ENCODE measurements at places on chromosomes 11 and 22.

DNA sequence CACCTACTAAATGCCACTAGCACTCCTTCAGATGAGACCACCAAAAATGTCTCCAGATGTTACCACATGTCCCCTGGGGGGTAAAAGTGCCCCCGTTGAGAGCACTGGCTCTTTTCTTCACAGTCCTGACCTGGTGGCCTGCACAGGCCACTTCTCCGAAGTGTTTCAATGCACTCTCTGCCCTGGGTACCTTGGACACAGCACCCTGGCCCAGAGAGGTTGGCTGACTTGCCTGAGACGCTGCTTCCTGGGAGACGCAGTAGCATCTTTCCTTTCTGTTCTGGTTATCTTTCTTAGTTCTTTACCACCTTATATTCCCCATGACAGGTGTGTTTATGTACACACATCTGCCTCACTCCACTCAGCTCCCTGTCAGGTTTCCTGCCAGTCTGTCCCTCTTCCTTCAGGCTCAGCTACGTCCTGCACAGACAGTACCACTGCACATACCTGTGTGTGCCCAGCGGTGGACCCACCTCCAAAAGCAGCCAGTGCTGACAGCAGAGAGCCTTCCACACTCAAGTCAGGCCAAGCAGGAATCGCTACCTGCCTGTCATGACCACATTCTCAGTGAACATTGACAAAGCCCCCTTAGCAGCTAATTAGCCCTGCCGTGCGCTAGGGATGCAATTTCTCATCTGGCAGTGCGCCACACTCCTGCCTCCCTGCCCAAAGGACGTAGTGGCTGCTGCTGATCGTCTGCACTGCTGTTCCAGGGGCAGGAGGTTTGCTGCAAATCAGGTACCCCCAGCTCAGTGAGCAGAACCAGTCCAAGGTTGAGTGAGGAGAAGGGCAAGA lies 39.0 kb downstream of the FAM83F start:
- no peak for DNase-seq

DNA sequence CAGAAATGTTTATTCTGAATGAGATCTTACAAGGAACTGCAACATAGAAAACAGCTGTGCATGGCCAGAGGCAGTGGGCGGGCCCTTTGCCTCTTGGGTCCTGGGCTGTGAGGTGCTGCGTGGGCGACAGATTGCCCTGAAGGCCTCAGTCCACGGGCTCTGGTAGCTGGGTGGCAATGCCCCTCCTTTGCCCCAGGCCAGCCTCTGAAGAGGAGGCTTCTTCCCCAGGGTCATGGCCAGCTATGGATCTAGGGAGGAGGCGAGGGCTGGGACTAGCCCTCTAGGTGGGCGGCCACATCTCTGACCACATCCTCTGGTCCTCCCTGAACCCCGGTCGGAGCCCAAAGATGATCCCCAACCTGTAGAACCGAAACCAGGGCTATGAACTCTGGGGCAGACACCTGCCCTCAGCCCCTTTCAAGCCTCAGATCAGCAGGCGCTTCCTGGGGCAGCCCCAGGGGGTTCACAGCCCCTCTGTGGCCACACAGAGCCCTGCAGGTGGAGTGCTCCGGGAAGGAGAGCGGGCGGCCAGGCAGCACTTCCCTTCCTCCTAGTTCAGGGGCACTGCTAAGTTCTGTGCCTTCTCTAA lies 6.6 kb upstream of the CDC42BPG start:
- DNase-seq, result no peak

DNA sequence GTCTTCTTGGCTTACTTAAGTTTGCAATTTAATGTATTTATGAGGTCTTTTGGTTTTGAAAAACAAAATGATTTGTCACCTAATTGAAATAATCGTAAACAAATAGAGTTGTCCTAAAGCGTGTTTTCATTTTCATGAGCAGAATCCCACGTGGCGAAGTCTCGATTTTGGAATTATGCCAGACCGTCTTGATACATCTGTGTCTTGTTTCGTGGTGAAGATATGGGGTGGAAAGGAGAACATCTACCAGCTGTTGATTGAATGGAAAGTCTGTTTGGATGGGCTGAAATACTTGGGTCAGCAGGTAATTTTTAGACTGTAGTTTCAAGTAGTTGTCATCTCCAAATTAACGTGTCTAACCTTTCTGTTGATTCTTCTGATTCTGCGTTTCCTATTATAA lies 64.7 kb downstream of the UVRAG start:
- DNase-seq, result no peak

DNA sequence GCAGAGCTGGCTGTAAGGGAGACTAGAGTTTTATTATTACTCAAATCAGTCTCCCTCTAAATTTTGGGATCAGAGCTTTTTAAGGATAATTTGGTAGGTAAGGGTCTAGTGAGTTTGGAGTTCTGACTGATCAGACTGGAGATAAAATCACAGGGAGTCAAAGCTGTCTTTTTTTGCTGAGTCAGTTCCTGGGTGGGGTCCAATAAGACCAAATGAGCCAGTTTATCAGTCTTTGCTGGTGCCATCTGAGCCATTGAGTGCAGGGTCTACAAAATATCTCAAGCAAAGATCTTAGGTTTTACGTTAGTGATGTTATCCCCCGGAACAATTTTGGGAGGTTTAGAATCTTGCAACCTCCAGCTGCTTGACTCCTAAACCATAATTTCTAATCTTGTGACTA lies 935.1 kb upstream of the RAG2 start:
- no peak for DNase-seq

DNA sequence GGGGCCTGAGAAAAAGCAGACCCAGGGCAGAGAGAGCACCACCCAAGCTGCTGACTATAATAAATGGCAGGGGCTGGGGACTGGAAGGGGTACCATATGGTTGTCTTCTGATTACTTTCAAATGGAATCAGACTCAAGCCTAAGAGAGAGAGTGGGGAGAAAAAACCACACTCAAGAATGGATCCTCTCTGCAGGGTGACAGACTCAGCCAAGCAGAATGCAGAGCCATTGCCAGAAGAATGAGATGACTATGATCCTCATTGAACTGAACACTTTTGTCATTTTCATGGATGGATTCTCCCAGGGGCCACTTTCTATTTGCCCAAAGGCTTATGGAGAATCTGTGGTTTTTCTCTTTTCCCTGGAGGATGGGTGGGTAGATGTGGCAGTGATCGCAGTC lies 8.7 kb downstream of the UBASH3B start:
- no peak for DNase-seq

GRCh38 chr22:39353346-39353745 lies 3.6 kb downstream of the SYNGR1 start:
- DNase-seq, result peak; percentile 44

GRCh38 chr11:16226245-16226644 lies 130.1 kb downstream of the SOX6 start:
- peak; percentile 14 for DNase-seq

GRCh38 chr22:46463435-46464227 lies 73.8 kb downstream of the CELSR1 start:
- DNase-seq, result no peak

- DNase-seq, result no peak
These were observed 152.9 kb downstream of the SNX19 start for GRCh38 chr11:130763087-130763980.

GRCh38 chr11:32387411-32387810 lies 47.9 kb downstream of the WT1 start:
- peak; percentile 24 for DNase-seq

GRCh38 chr11:35944503-35945136 lies 758 bp downstream of the LDLRAD3 start:
- no peak for DNase-seq

DNA sequence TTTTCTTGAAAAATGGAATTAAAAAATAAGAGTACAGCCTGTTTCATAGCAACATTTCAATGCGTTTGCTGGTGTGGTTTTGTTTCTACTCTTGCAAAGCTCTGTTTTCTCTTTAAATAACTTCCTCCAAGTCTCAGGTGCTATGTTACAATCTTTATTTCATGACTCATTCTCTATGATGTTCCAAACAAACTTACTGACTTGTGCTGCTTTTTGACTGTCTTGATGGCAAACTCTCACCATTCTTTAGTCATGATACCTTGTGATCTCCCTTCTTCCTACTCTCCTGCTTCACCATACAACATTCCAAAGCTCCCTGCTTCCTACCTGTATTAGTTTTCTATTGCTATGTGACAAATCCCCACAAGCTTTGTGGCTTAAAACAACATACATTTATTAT lies 166.1 kb downstream of the C11orf91 start:
- no peak for DNase-seq

DNA sequence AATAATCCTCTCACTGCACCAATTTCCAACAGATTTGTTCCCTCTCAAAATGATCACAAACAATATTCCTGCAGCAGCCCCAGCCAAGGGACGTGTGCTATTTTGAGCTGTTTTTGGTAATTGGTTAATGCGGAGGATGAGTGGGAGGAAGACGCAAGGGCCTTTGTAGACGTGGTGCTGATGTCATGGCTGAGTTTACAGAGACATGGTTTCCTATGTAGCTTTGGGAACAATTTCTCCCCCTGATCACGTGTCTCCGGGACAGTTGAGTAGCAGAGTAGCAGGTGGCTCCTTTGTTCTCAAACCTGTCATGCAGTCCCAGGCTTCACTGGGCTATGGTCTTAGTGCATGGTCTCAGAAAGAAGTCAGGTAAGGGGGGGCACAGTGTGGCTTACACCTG lies 183.2 kb upstream of the NECTIN1 start:
- no peak for DNase-seq

Measured in hematopoietic multipotent progenitor cell treated with erythropoietin and hydrocortisone succinate and interleukin-3 and kit ligand, for 6 days (in vitro differentiated cells).